ENCODE measurements at places on chromosomes 1 and 21.

DNA sequence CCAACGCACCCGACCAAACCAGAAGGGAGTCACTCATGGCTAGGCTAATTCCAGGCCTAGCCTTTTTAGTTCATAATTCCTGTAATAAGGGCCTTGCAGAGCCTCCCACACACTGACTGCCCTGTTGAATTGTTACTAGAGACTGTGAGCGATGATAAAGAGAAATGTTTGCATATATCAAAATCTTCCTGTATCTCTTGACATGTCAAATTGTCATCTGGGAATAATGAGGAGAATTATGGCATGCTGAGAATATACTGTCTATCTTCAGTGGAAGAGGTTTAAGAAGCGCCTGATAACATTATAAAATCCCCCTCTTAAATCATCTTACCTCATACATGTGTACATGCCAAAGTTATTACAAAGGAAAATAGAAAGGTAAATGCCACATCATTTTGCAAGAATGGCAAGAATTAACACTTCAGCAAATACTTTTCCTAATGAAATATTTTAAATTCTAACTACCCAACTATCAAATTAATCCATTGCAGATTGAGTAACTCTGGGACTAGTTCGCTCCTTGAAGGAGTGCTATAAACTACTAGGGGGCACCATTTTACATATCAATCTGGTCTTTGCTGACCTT lies 144.1 kb downstream of the CENPF start:
- no peak for DNase-seq

DNA sequence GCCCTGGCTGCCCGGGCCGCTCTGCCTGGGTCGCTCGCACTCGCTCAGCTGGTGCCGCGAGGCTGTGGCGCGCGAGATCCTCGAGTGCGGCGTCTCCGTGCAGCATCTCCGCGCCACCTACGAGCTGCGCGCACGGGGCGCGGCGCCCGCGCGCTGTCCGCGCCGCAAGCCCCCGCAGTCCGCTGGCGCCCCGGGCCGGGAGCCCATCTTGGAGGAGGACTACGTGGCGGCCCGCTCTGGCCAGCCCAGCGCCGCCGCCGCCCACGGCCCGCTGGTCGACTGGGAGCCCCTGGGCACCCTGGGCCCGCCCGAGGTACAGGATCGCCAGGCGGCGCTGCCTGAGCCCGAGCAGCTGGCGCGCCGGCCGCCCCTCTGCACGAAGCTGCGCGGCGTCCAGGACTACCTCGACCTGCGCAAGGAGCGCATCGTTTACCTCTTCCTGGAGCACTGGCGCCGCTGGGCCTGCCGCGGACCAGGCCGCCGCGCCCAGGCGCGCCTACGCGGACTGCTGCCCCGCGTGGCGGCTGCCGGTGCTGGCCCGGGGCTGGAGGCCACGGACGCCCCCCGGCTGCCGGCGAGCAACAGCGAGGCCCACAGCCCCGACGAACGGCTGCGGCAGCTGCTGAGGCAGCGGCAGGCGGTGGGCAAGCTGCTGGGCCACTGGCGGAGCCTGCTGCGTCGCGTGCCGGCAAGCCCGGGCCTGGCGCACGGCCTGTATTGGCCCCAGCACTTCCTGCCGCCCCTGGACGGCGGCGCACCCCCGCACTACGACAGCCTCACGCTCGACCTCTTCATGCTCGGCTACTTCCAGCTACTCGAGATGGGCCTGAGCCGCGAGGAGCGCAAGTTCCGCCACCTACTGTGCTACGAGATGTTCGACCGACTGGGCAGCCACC lies 10.9 kb downstream of the TNFRSF25 start:
- no peak for DNase-seq

- no peak for DNase-seq
Observed at GRCh38 chr1:221643404-221644144, 98.3 kb downstream of the DUSP10 start.

- no peak for DNase-seq
Observed at GRCh38 chr1:116854403-116854690, 55.4 kb upstream of the PTGFRN start.

DNA sequence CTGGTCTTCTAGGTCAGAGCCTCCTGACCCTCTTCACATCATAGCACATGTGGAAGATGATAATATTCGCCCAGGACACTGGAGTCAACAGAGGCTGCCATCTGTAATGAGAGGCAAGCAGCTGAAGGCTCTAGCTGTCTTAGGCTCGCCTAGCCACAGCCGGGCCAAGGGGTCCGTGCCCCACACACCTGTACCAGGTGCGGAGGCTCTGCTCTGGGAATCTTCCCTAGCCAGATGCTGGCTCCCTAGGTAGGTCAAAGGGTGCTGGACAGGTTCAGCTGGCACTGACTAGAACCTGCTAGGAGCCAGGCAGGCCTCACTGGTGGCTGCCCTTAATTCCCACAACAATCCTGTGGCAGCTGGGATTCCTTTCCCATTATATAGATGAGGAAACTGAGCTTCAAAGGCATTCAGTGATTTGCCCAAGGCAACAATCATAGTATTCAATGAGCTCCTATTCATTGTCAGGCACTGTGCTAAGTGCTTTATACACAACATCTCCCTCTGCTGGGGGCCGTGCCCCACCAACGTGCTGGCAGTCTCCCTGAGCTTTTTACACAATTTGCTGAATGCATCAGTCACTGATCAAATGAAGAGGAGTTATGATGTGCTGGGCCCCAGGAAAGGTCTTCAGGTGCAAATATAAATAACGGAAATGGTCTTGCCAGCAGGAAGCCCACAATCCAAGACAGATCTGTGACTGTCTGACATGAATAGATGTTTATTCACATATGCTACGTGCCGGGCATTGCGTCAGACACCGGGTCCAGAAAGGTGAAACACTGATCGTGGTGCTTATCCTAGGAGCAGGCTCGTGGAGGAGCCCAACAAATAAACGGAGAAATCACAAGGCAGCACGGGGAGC lies 58.0 kb downstream of the DDX20 start:
- no peak for DNase-seq
